ENCODE measurements at places on chromosomes 7 and 10. TPM values are rescaled to one million over a fixed set of nuclear protein-coding genes. Genes with fewer than 3 reads are reported as not detected.

Gene CYP26C1
- not detected for total RNA-seq

GRCh38 chr10:2077231-2077630 is 339.9 kb upstream of the ADARB2 start:
- DNase-seq, result no peak
- H3K4me1 ChIP-seq, result no peaks in the 10 kb centered on the region
- no peaks in the 10 kb centered on the region for H3K27me3 ChIP-seq
- no peak overlapping the region for H3K27ac ChIP-seq
- H3K4me3 ChIP-seq, result no peak overlapping the region

GRCh38 chr7:25628446-25628845 is 400.2 kb upstream of the NPVF start:
- H3K4me3 ChIP-seq, result no peak overlapping the region
- H3K4me1 ChIP-seq, result peaks cover 30% of the 10 kb centered on the region
- H3K27me3 ChIP-seq, result no peaks in the 10 kb centered on the region
- no peak for DNase-seq
- no peak overlapping the region for H3K27ac ChIP-seq
- no peaks in the 10 kb centered on the region for H3K36me3 ChIP-seq

Gene CALHM2
- total RNA-seq, result 98.4 TPM

DNA sequence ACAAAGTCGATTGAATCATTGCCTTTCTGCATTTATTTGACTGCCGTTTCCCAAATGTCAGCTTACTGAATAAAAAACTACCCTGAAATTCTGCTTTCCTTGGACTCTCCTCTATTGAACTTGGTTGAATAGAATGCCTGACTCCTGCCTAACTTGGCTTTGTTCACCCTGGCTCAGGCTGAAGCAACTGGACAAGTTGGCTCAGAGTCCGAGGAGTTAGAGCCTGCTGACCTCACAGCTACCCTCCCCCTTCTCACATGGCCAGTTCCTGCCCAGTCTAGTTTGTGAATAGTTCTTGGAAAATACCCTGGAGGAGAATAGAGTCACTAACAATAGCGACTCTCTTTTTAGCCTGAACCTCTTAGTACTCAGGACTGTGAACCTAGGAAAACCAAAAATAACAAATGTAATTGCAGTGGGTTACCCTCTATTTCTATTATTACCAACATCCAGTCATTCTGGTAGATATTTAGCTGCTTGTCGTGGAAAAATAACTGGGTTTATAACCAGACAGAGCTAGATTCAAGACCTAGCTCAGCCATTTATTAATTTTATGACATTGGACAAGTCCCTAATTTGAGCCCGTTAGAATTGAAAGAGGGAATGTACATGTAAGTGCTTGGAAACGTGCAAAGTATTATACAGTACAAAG is 17.3 kb upstream of the NRBF2 start:
- DNase-seq, result peak; percentile 69
- peak overlapping the region; percentile 33 for H3K4me3 ChIP-seq
- peaks cover 28% of the 10 kb centered on the region for H3K4me1 ChIP-seq
- H3K27ac ChIP-seq, result peak overlapping the region; percentile 69
- H3K27me3 ChIP-seq, result no peaks in the 10 kb centered on the region
- H3K36me3 ChIP-seq, result no peaks in the 10 kb centered on the region

DNA sequence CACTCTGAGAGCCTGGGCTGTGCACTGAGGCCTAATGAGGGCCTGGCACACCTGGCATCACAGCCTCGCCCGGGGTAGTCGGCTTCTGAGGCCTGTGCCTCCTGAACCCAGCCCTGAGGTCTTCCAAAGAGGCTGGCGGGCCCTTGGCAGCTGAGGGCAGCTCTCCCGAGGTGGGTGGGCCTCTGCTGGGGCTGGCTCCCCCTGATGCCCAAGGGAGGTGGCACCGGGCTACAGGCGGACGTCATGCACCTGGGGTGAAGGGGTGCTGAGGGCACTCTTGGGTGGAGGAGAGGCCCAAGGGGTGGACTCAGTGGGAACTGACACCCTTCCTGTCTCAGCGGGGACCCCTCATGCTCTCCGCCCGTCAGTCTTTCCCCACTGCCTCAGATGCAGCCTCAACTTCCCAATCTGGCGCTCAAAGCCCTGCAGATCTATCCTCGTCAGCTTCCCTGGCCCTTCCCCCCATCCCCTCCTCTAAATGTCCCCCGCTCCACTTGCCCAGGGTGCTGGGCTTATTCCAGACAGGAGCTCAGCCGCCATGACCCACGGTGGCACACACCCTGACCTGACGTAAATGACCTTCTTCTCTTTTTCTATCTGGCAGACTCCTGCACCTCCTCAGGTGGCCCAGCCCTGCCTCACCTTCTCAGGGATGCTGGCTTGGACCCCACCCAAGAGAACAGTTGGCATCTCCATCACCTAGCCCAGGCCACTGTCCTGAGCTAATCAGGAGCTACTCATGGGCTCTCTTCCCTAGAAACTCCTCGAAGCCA is 38.2 kb downstream of the MYL10 start:
- no peak for DNase-seq
- no peaks in the 10 kb centered on the region for H3K4me1 ChIP-seq
- no peak overlapping the region for H3K4me3 ChIP-seq
- H3K27me3 ChIP-seq, result no peaks in the 10 kb centered on the region

DNA sequence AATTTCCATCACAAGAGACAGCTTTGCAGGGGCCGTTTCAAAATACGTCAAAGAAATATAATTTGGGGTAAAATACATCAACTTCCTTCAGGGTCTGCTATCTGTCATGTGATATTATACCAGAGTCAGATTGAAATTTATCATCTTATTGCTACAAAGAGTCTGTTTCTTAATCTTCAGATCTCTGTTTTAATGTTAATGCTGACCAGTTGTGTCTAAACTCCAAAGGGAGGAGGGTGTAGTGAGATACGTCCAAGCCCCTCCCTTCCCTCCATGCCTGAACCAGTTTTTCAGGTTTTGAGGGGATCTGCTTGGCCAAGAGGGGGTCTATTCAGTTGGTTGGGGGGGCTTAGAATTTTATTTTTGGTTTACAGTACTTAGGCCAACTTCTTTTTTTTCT is 891.6 kb downstream of the GRM8 start:
- no peaks in the 10 kb centered on the region for H3K27me3 ChIP-seq
- no peak for DNase-seq
- no peak overlapping the region for H3K4me3 ChIP-seq
- no peaks in the 10 kb centered on the region for H3K36me3 ChIP-seq

- no peak overlapping the region for H3K4me3 ChIP-seq
- DNase-seq, result no peak
- H3K36me3 ChIP-seq, result no peaks in the 10 kb centered on the region
- H3K27me3 ChIP-seq, result no peaks in the 10 kb centered on the region
Observed at GRCh38 chr7:101563198-101563901, 65.7 kb downstream of the MYL10 start.

DNA sequence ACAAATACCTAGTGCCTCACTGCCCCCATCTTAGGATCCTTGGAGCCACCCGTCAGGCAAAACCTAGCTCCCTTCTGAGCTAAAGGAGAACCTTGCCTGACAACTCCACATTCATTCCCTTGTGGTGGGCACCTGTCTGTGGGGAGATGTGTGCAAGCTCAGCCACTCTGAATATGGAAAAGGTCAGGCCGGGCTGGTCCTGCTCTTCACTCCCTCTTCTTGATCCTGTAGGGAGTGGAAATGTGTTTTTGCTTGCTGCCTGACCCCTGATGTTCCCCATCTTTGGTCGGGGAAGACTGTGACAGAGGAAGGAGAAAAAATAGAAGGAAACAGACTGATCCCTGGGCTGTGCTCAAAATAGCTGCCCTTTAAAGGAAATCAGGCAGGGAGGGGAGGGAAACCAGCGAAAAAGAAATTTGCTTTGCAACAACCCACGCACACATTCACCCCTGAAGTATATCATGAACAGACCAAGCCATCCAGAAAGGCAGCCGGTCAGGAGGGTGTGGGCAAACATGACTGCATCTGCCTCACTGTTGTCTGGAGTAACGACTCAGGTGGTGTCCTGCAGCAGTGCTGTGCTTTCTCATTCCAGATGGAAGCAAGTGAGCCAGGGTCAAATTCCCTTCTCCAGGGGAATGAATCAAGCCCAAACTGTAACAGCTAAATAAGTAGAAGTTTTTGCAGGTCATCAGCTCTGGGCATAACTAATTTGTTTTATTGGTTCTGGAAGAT is 74.0 kb downstream of the SCRN1 start:
- peak overlapping the region; percentile 4 for H3K27ac ChIP-seq
- H3K4me3 ChIP-seq, result peak overlapping the region; percentile 25
- H3K27me3 ChIP-seq, result no peaks in the 10 kb centered on the region
- H3K4me1 ChIP-seq, result peaks cover 13% of the 10 kb centered on the region

DNA sequence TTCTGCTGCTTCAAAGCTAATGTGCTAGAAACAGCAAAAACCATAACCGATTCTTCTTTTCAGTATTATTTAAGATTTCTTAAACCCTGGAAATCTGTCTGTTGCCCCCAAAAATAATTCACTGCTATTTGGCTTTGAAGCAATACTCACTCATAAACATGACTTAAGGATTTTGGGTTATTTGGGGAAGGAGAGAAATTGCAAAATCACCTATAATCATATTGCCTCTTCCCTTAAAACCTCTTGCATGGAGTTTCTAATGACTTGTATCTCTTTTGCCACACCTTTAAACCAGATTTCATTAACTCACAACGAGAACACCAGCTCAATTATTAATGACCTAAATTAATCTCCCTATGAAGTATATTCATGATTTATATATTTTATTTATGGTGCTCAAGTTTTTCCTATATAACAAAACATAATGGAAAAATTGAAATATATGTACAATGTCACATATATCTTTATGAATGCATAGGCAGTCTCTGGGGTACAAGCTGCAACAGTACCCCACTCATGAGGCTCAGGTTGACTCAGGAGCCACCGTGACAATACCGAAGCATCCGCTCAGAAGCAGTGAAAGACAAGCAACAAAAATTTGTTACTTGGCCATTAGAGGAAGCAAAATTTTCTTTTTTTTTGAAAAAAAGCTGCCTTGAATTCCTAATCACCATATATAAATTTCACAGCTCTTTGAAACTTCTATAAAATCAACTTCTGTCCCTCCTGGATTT is 3.0 kb downstream of the NAMPT start:
- peaks cover 34% of the 10 kb centered on the region for H3K4me1 ChIP-seq
- no peak for DNase-seq
- H3K4me3 ChIP-seq, result peak overlapping the region; percentile 75
- H3K36me3 ChIP-seq, result no peaks in the 10 kb centered on the region
- no peaks in the 10 kb centered on the region for H3K27me3 ChIP-seq

DNA sequence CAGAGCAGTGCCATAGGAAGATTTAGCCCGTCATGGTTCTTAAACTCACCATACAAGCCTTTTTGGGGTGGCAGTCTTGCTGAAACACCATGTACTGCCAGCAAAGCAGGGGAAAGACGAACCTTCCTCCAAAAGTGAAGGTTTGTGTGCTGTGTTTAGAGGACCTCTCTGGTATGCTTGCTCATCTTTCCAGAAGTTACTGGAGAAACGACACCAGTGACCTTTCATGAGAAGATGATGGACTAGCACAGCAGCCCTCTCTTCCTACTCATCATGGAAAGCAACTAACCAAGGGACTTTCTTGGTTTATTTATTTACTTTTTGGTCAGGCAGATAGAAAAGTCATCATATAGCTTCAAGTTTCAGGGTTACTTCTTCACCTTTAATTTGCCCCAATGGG is 247.4 kb downstream of the PTEN start:
- H3K27ac ChIP-seq, result peak overlapping the region; percentile 33
- H3K4me3 ChIP-seq, result no peak overlapping the region
- peaks cover 3% of the 10 kb centered on the region for H3K4me1 ChIP-seq
- no peak for DNase-seq

DNA sequence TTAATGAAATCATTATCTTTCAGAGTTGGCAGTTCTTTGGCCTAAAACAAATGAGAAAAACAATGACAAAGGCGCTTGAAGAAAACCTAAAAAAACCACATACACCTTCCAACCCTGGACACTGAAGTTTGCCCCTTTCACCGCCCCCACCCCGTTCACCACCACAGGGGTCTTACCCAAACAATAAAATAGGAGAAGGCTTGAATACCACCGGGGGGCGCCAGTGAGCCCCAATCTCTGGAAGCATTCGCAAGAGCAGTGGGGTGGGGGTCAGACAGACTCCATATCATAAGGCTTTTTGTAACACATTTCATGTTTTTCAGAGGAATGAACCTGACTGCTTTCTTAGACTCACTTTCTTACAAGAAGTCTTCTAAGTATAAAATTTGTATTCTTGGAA is 163.6 kb downstream of the PIP4K2A start:
- DNase-seq, result no peak
- H3K4me3 ChIP-seq, result no peak overlapping the region
- no peak overlapping the region for H3K27ac ChIP-seq
- H3K27me3 ChIP-seq, result no peaks in the 10 kb centered on the region
- H3K4me1 ChIP-seq, result peaks cover 6% of the 10 kb centered on the region

- no peak overlapping the region for H3K4me3 ChIP-seq
- H3K4me1 ChIP-seq, result peaks cover 17% of the 10 kb centered on the region
- H3K27me3 ChIP-seq, result no peaks in the 10 kb centered on the region
- DNase-seq, result no peak
- H3K27ac ChIP-seq, result no peak overlapping the region
Observed at GRCh38 chr10:34135515-34135914, 679.6 kb downstream of the PARD3 start.

GRCh38 chr10:36188461-36188860 is 546.4 kb upstream of the FZD8 start:
- H3K36me3 ChIP-seq, result no peaks in the 10 kb centered on the region
- DNase-seq, result no peak
- peaks cover 13% of the 10 kb centered on the region for H3K4me1 ChIP-seq
- no peak overlapping the region for H3K4me3 ChIP-seq
- H3K27me3 ChIP-seq, result no peaks in the 10 kb centered on the region
- peak overlapping the region; percentile 12 for H3K27ac ChIP-seq

DNA sequence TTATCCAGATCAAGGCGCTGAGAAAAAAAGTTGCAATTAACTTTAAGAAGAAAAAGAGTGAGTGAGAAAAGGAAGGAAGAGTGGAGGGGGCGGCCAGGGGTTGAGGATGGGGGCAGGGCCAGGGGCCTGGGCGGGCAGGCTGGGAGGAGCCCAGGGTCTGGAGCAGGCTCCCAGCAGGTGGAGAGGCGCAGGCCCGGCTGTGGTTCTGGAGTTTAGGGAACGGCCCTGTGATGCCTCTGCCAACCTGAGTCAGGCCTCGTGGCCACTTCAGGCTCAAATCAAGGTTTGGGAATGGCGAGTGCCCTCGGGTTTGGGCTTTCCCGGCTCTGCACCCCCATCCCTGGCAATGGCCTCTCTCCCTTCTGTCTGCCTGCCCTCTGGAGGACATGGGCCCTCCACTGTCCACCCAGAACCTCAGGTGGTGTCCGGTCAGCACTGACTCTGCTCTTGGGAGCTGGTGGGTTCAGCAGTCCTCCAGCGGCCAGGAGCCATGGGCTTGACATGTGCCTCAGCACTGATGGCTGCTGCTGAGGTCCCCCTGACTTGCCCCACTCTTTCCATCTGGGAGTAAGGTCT is 41.0 kb upstream of the EMX2 start:
- H3K36me3 ChIP-seq, result no peaks in the 10 kb centered on the region
- no peak overlapping the region for H3K4me3 ChIP-seq
- H3K4me1 ChIP-seq, result no peaks in the 10 kb centered on the region
- no peak for DNase-seq
- H3K27me3 ChIP-seq, result no peaks in the 10 kb centered on the region

Gene AKR1C4
- total RNA-seq, result not detected

All from thoracic aorta (tissue), 2 donors.